ENCODE measurements at places on chromosomes 1 and 21.

DNA sequence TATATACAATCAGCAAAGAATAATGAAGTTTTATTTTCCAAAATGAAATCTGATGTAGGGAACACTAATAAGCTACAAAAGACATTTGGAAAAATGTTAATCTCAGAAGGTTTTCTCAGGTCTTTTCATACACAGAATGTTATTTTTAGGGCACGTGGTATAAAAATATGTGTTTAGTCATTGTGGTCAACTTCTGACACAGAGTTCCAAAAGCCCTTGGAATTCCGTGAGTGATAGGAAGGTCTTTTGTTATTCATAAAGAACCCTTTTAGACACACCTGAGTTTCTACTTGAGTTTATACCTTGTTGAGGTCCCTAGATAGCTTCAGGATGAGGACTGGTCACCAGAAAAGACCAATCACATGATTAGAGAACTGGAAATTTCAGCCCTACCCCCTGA, 277.6 kb upstream of the NCAM2 start:
- DNase-seq: peak; percentile 50

- no peak for DNase-seq
Measured at GRCh38 chr1:241598249-241598648, 41.9 kb downstream of the CHML start.

DNA sequence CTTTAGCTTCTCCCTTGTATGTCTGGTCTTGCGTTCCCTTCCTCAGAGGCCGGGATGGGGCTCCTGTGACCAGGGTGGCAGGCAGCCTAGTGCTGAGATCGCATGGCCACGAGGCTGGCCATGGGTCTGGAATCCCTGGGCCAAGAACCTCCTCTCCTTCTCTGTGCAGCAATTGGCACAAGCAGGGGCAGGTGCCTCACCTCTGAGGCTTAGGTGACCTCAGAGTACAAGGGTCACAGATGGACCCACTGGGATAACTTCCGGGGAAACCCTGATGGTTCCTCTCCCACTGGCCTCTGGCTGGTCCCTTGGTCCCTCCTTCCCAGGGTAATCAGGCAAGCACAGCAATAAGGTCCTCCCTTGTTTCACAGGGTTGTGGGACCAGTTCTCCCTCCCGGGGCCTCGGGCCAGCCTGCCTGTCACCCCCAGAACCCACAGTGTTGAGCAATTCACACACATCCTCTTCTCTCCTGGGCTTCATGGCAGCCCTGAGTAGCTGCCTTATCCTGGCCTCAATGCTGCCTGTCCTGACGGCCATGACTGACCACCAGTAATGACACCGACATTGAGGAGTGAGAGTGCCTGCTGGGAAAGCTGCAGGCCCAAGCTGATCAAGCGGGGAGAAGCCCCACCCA, 38.6 kb downstream of the BMP8A start:
- DNase-seq: no peak

DNA sequence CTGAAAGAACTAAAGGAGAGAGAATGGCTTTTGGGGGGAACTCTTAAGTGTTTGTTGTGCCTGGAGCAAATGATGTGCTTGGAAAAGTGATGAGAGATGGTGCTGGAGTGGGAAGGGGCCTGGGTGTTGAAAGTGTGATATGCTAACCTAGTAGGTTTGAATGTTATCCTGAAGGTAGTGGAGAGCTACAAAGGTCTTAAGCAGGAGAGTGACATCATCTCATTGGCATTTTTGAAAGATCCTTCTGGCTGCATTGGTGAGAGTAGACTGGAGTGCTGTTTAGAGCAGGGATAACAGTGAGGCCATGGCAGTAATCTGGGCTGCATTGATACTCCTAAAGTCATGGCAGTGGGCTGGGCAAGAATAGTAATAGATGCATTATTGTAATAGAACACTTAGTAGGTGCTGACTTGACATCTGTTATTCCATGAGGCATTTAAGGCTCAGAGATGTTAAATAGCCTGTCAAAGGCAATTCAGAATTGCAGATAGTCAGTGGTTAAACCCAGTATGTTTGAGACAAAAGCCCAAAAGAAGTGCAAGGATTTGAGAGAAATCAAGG, 44.5 kb downstream of the MDM4 start:
- peak; percentile 26 for DNase-seq

- no peak for DNase-seq
Measured at GRCh38 chr1:54928327-54928726, 41.3 kb upstream of the DHCR24 start.

GRCh38 chr1:209250861-209251636, 332.5 kb upstream of the CAMK1G start:
- no peak for DNase-seq

Data from AG08395 (cell line).